M059J (cell line): ENCODE measurements at places on chromosomes 1 and 21. TPM values are rescaled to one million over a fixed set of nuclear protein-coding genes. Genes with fewer than 3 reads are reported as not detected.

- DNase-seq = no peak
Observed at GRCh38 chr1:7371926-7372325, 399.2 kb upstream of the VAMP3 start.

GRCh38 chr1:181140891-181141290 is 52.4 kb downstream of the IER5 start:
- no peak for DNase-seq

- peak; percentile 67 for DNase-seq
Observed at GRCh38 chr1:67534627-67535065, 104.4 kb upstream of the SERBP1 start.

SH3D21 gene
- total RNA-seq = 0.25 TPM in 1 of 2 replicates, not detected in the other

DNA sequence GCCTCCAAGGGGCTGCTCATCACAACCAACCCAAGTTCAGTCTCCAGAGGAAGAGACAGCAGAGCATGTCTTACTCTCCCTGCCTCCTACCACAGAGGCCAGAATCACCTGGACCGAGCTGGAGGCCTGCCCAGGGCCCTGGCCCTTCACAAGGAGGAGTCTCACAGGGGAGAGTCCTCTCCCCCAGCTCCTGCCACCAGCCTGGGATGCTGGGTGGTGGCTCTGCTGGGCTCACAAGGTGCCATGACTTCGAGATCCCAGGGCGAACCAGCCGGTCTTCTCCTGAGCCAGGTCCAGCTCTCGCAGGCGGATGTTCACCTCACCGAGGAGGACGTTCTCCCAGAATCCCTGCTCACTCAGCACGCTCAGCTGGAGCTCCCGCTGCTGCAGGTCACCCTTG is 13.0 kb upstream of the PPP1R15B start:
- DNase-seq = no peak

OR2G6 gene
- not detected in 2 replicates for total RNA-seq

OPTC gene
- not detected in 2 replicates for total RNA-seq

GRCh38 chr1:38283696-38284470 is 237.3 kb upstream of the POU3F1 start:
- no peak for DNase-seq

OBSCN gene
- total RNA-seq = 0.42 and 1.9 TPM in 2 replicates

DNA sequence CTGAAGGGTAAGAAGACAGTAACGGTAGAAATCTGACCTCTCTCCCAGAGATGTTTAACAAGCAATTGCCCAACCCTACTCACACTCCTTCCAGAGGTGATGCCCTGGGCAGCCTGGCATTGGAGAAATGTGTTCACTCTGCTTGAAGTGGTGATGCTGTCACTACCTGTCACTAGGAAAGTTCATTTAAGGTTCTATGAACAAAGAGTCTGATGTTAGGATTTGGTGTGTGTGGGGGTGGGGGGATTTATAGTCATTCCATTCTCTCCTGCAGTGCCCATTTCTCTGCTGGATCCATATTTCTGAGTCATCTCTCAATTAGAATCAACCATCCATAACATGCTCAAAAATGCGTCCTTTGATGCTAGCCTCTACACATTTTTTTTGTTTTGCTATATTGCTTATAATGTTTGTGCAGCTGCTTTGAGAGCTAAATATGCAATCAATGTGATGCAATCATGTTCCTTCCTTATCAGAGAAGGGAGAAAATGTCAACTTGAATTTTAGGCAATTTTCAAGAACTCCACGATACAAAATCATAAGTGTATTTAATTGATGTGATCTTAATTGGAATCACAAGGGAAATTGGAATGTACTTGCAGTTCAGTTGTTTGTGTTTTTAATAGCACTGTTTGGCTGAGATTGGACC is 173.9 kb downstream of the DUSP10 start:
- DNase-seq = no peak

- DNase-seq = no peak
Observed at GRCh38 chr1:26296340-26297056, 9.9 kb downstream of the UBXN11 start.

DNA sequence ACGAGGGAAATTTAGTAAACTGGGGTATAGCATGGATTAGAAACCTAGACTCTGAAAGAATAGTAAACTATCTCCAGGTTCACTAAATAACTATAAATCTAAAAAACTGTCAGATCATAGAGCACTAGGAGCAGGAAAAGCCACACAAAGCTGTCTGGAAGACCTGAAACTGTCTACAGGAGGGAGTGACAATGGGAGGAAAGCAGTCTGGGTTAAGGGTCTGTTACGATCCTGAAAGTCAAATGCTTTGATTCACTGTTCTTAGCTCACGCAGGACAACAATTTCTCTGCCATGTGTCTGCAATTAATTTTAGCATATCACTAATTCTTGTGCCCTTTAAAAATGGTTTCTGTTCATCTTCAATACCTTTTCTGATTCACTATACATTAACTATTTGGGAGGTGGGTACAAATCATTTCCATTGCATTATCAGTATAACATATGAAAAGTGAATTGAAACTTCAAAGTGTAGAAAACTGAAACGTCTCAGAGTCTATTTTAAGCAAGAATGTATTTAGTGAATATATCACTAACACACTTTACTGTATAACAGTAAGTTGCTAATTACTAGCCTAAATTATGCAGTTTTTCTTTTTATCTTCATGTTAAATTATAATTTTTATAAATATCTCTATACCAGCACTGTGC is 18.4 kb downstream of the CEP170 start:
- DNase-seq = no peak

DNA sequence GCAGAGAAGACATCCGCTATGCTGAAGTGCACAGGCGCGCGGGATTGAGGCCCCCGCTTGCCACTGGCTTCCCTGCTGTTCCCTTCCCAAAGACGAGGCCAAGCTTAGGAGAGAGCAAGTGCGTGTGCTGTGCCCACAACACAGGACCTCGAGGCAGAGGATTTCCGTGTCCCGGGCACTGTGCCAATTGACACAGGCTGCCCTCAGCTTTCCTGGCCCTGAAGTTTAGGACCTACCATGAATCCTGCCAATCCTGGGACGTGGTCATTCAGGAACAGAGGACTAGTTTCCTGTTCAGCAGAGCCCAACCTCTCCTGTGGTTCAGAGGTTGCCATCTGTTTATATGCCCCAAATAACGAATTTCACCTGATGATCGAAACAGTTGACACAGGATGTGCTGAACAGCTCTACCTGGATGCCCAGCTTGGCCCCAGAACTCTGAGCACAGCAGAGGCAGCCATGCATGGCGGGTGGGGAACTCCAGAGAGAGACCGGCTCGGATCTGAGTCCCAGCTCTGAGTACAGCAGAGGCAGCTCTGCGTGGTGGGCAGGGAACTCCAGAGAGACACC is 22.0 kb downstream of the SLC37A1 start:
- DNase-seq = no peak

SLC44A5 gene
- 0.12 TPM in 1 of 2 replicates, not detected in the other for total RNA-seq

DNA sequence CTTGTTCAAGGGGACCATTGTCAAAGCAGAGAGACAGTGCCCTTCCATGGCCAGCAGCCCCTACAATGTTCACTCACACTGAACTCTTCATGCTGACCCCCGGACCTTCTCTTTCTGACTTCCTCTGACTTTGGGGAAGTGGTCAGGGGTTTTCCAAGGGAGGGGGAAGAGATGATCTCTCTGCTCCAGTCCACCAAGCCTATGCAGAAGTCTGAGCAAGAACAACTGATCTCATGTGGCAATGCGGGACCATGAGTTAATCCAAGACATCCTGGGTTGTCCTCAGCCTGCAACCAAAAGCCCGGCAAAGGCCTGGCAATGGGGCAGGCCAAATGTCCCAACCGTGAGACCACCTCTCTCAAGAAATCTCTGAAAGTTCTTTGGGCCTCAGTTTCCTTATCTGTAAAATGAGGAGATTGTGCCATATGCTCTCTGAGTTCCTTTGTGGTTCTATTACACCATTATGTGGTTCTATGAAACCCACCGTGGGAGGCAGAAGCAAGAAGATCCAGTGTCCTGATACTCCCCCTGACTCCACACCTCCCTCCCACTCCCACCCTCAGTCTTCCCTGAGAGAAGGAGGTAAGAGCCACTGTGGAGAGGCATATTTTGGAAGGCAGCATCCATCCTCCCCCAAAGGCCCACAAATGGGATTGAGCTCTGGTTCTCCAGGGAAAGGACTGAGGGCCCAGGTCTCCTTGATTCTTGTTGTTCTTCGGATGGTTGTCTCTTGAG is 11.8 kb upstream of the ARHGEF2 start:
- no peak for DNase-seq

DNA sequence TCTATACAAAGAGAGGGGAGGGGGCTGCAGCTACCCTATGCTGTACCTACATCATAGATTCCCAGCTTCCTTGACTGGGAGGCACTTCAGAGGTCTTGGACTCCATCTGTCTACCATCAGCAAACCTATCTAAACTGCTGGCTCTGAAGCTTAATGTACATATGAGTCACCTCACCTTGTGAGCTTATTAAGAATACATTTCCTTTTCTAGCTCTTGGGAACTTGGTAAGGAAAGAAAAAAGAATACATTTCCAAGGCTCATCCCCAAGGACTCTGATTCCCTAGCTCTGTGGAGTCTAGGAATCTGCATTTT is 50.0 kb upstream of the PRELP start:
- peak; percentile 8 for DNase-seq

GRCh38 chr1:225388372-225388771 is 39.5 kb downstream of the LBR start:
- DNase-seq = no peak

FMO4 gene
- 9.9 and 10.2 TPM in 2 replicates for total RNA-seq

DNA sequence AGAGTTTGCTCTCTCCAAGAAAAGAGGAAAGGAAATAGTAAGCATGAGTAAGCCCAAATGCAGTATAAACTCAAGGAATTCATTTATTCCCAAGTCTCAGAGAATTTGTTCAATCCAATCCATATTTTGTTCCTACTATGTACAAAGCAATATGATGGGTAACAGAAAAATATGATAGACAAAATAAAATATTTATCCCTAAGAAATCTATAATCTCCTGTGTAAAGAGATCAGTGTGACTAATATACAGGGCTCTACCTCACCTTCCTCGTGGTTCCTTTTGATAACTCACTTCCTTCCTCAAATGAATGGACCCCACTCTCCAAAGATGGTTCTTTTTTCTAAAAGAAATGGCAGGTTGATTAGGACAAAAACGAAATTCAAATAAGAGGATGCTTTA is 7.6 kb downstream of the CLSPN start:
- DNase-seq = no peak

DNA sequence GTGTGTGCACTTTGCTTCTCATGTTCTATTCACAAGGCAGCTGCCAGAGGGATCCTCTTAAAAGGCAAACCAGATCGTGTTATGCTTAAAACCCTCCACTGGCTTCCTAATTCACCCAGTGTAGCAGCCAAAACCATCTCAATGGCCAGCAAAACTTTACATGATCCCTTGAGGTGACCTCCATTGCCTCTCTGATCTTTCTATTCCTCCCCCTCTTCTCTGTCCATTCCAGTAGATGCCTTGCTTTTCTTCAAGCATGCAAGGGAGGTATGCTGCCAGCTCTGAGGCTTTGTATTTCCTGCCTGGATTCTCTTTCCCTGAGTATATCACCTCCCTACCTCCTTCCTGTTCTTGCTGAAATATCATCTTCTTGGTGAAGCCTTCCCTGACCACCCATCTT is 93.2 kb upstream of the KCNK2 start:
- peak; percentile 70 for DNase-seq

GRCh38 chr1:179990847-179991246 is 36.2 kb downstream of the CEP350 start:
- no peak for DNase-seq
